ENCODE measurements at places on chromosomes 2 and 18.

DNA sequence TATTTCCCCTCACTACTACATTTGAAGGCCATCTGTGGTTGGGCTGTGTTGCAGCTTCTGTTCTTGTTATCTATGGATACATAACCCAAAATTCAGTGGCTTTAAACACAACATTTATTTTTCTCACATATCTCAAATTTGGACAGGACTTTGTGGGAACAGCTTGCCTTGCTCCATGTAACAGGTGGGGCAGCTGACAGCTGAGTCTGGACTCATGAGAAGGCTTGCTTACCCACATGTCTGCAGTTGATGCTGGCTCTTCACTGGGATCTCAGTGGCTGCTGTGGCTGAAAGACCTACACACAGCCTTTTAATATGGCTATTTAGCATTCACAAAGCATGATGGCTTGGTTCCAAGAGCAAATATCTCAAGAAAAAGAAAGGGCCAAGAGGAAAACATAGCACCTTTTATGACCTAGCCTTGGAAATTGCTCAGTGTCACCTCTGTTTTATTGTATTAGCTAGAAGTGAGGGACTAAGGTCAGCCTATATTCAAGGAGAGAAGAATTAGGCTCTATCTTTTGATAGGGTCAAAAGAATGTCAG lies 296.8 kb upstream of the ZNF521 start:
- DNase-seq = no peak

DNA sequence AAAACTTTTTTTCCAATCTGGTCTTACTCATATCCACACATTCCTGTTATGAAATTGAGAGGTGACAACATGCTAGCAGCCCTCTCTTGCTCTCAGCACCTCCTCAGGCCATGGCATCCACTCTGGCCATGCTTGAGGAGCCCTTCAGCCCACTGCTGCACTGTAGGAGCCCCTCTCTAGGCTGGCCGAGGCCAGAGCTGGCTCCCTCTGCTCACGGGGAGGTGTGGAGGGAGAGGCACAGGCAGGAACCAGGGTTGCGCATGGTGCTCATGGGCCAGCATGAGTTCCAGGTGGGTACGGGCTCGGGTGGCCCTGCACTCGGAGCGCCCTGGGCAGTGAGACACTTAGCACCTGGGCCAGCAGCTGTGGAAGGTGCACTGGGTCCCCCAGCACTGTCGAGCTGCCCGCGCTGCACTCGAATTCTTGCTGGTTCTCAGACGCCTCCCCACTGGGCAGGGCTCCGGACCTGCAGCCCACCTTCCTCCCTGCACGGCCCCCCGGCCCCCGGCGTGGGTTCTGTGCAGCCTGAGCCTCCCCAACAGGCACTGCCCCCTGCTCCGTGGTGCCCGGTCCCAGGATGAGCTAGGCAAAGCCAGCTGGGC lies 1669.6 kb upstream of the CELF4 start:
- DNase-seq = no peak

DNA sequence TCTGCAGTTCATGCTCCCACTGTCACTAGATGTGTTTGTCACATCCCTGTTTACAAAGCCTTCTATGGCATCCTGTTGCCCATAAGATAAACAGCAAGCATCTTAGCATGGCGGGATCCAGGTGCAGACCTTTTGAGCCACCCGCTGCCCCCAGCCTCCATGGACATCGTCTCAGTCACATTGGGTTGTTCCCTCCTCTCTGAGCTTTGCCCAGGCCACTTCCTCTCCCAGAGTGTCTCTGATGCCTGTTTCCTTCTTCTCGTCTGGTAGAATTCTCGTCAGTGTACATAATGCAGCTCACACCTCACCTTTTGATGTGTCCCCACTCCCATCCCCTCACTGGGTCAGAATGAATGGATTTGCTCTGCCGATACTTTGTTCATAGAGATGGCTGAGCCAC lies 239.0 kb upstream of the APCDD1 start:
- DNase-seq = no peak

DNA sequence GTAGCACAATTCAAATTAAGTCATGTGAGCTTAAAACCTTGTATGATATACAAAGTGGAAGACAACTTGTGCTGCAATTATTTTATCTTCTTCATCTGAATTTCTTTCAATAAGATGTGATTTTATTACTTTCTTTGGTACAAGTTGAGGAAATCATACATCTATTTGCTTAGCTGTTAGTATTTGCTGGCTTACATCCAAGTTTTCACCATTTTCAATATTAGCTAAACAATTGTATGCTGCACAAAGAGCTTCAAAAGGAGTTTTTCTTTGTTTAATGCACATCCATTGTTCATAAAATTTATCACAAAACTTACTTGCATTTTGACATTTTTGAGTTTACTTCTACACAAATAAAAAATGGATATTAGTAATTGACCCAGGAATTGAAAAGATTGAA lies 40.9 kb downstream of the SCN9A start:
- no peak for DNase-seq

GRCh38 chr2:195049372-195050031 lies 607.5 kb upstream of the SLC39A10 start:
- no peak for DNase-seq

- DNase-seq = no peak
Observed at GRCh38 chr2:159788253-159788652, 9.8 kb downstream of the CD302 start.

- no peak for DNase-seq
Observed at GRCh38 chr2:189798312-189799029, 14.2 kb downstream of the PMS1 start.

DNA sequence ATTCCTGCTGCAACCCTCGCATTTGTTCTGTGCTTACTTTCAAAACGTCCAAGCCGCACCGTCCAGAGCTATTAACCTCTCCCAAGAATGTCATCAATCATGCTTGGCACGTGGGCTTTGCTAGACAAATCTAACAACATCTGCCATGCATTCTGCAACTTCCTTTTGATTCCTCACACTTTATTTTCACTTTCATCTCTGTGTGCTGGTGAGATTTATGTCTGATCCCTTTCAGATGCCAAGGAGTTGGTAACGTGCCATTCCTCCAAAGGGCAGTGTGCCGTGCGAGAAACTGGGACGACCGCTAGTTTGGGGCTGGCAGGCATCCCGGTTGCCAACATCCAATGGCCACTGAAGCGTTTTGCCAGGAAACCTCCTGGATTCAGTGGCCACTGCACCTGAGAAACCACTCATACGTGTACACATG lies 230.0 kb upstream of the PARD3B start:
- no peak for DNase-seq

GRCh38 chr2:207895274-207895860 lies 125.7 kb upstream of the FZD5 start:
- DNase-seq = no peak

- no peak for DNase-seq
Observed at GRCh38 chr2:61619561-61619960, 81.4 kb upstream of the XPO1 start.

GRCh38 chr2:121019756-121020155 lies 265.2 kb downstream of the TFCP2L1 start:
- no peak for DNase-seq

DNA sequence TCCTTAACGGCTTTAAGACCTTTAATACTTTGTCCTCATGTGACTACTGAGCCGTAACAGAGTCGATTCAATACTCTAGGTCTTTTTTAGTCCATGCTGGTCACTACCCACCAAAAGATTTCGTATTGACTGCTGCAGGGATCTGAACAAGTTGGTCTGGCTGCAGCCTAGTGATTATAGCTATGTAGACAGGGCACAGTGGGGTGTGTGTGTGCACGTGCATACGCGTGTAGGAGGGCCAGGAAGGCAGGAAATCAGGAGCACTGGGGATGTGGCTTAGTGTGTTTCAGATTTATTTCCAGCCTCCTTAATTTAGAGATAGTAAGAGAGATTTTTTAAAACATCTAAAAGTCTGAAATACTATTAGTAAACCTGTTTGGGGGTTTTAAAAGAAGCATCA lies 161.4 kb downstream of the MYO3B start:
- no peak for DNase-seq

GRCh38 chr2:167550448-167550847 lies 662.2 kb downstream of the XIRP2 start:
- no peak for DNase-seq

- no peak for DNase-seq
Observed at GRCh38 chr2:217861334-217861877, 141.4 kb downstream of the TNS1 start.

- no peak for DNase-seq
Observed at GRCh38 chr2:150421126-150421651, 66.3 kb downstream of the RND3 start.

GRCh38 chr2:178457390-178457886 lies 6.3 kb downstream of the PJVK start:
- DNase-seq = no peak

GRCh38 chr18:40292985-40293710 lies 1661.9 kb upstream of the PIK3C3 start:
- DNase-seq = no peak

GRCh38 chr2:102251042-102251848 lies 60.1 kb upstream of the IL1RL1 start:
- DNase-seq = peak; percentile 44

GRCh38 chr2:176699098-176699497 lies 429.9 kb downstream of the MTX2 start:
- DNase-seq = no peak

GRCh38 chr2:50181212-50181611 lies 850.7 kb downstream of the NRXN1 start:
- DNase-seq = no peak
